Breast epithelium (tissue), 4 donors: ENCODE measurements at places on chromosomes 6 and 20. TPM values are rescaled to one million over a fixed set of nuclear protein-coding genes. Genes with fewer than 3 reads are reported as not detected.

PNLDC1 gene
- total RNA-seq, result not detected

SLCO4A1 gene
- 15.4 TPM for total RNA-seq

DNA sequence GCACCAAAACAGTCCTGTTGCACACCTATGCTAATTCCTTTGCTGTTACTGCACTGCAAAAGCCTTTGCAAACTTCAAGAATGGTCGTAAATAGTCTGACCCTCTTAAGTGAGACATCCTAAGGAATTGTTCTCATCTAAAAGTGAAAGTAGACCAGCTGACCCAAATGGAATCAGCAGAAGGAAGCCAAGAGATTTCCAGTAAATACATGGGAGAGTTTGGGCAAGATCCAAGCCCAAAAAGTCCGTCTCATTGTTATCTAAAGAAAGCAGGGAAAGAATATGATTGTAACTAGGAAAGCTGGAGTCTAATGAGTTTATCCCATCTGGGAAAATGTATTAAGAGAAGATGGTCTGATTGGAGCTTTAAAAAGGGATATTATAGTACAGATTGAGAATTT, 43.0 kb upstream of the HIVEP1 start:
- H3K27ac ChIP-seq, result peak overlapping the region; percentile 1
- DNase-seq, result no peak
- H3K27me3 ChIP-seq, result no peaks in the 10 kb centered on the region
- no peaks in the 10 kb centered on the region for H3K36me3 ChIP-seq
- H3K4me3 ChIP-seq, result peak overlapping the region; percentile 29

GRCh38 chr6:14641423-14642135, 524.0 kb downstream of the CD83 start:
- no peaks in the 10 kb centered on the region for H3K27me3 ChIP-seq
- no peak overlapping the region for H3K4me3 ChIP-seq
- no peak overlapping the region for H3K27ac ChIP-seq

- no peak overlapping the region for H3K27ac ChIP-seq
- no peaks in the 10 kb centered on the region for H3K36me3 ChIP-seq
- no peaks in the 10 kb centered on the region for H3K4me1 ChIP-seq
- no peak overlapping the region for H3K4me3 ChIP-seq
Measured at GRCh38 chr6:108102965-108103364, 28.4 kb upstream of the OSTM1 start.

DNA sequence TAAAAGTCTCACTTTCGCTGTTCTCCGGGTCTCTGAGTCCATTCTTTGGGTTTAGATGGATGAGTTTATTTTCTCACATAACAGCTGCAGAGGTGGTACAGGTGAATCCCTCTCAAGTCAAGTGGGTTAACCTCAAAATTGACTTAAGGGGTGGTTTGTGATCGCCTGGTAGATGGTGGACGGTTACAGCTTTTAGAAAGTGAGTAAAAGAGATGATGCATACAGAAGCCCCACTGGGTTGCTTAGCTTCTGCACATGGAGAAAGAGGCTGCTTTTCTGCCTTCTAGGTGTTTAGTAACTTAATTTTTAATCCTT, 146.7 kb downstream of the TRIM27 start:
- no peak overlapping the region for H3K27ac ChIP-seq
- DNase-seq, result no peak
- no peak overlapping the region for H3K4me3 ChIP-seq
- H3K36me3 ChIP-seq, result no peaks in the 10 kb centered on the region

DNA sequence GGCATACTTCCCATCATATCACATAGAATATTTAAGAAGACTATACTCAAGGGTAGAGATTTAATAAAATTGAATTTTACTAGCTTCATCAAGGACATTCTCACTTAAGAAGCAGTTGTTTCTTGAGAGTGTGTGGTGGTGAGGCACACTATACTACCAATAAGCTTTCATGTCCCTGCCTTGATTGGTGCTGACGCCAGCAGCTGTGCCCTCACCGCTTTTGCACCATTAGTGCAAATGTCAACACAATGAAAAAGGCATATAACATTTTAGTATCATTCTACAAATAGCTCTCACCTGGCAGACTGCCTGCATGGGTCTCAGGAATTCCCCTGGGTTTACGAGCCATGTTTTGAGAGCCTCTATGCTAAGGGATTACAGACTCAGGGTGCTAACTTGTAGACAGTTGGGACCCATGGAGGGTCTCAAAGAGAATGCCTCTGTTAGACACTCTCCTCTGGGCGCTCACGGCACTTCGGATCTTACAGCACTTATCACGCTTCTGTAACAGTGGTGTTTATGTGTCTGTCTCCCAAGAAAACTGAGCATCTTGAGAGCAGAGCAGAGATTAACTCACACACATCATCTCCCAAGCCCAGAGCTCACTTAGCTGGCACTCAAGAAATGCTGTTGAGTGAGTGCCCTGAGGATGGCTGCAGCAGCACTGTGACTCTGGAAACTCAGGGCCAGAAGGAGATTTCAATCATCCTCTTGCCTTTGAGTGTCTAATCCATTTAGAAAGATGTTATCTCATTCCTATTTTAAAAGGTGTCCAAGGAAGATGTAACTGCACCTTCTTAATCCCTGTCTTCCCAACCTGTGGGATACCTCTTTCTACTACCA, 143.3 kb upstream of the GPR6 start:
- H3K27me3 ChIP-seq, result no peaks in the 10 kb centered on the region
- H3K36me3 ChIP-seq, result no peaks in the 10 kb centered on the region
- no peak for DNase-seq
- no peak overlapping the region for H3K27ac ChIP-seq

GRCh38 chr20:36805396-36805795, 31.8 kb upstream of the DSN1 start:
- no peaks in the 10 kb centered on the region for H3K4me1 ChIP-seq
- no peaks in the 10 kb centered on the region for H3K36me3 ChIP-seq
- H3K27me3 ChIP-seq, result no peaks in the 10 kb centered on the region
- H3K27ac ChIP-seq, result no peak overlapping the region
- no peak overlapping the region for H3K4me3 ChIP-seq
- DNase-seq, result no peak

- no peaks in the 10 kb centered on the region for H3K27me3 ChIP-seq
- no peak overlapping the region for H3K27ac ChIP-seq
- no peaks in the 10 kb centered on the region for H3K36me3 ChIP-seq
Measured at GRCh38 chr20:19658137-19658536, 99.9 kb upstream of the RIN2 start.

DNA sequence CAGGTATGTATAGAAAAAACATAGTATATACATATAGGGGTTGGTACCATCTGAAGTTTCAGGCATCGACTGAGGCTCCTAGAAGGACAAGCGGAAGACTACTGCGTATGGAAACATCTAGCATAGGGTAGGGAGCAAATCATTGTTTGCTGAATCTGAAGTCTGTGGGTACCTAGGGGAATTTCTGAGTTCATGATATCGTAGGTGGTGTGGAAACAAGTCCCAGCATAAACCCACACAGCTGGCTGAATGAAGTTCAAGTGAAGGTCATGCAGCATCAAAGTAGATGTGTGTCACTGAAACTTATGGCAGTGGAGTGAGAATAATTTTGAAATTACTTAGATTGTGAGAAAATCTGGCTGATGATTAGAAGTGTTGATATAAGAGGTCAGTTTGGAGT, 39.4 kb downstream of the MAP7 start:
- H3K27ac ChIP-seq, result no peak overlapping the region
- H3K36me3 ChIP-seq, result no peaks in the 10 kb centered on the region

DNA sequence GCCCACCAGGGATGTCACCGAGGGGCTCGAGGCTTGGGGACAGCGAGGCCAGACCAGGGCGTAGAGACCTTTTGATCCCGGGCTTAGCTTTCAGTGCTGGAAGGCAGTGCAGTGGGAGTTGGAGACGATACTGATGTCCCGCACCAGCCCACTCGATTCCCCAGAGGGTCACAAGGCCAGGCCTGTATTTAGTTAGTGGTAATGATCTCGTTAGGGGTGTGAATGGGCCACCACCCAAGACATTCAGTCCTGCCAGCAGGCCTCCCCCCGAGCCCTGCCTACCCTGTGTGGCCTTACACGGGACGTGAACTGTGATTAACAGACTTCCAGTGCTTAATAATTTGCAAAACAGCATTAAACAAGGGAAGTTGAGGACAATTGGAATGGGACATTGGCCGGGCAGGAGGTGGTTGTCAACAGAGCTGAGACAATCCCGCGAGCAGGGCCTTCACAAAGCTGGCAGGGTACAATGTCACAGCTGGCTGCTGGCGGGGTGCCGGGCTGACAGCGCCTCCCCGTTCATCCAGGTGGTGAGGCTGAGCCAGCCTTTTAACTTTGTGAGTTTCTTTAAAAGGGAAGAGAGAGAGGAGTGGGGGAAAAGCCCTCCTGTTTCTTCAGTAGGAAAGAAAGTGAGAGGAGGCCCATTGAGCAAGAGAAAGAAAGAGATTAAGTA, 175.3 kb upstream of the RALGAPA2 start:
- peaks cover 3% of the 10 kb centered on the region for H3K27me3 ChIP-seq
- H3K27ac ChIP-seq, result no peak overlapping the region
- H3K4me1 ChIP-seq, result no peaks in the 10 kb centered on the region
- H3K36me3 ChIP-seq, result no peaks in the 10 kb centered on the region
- no peak overlapping the region for H3K4me3 ChIP-seq
- no peak for DNase-seq

GRCh38 chr6:22651731-22652130, 82.4 kb downstream of the HDGFL1 start:
- H3K36me3 ChIP-seq, result no peaks in the 10 kb centered on the region
- H3K4me1 ChIP-seq, result peaks cover 3% of the 10 kb centered on the region
- H3K27me3 ChIP-seq, result no peaks in the 10 kb centered on the region
- H3K4me3 ChIP-seq, result no peak overlapping the region
- no peak overlapping the region for H3K27ac ChIP-seq
